ENCODE measurements at places on chromosomes 1 and 21.
A peak's percentile ranks its signal among the peaks of the same experiment; 100 is the strongest.

GRCh38 chr1:184027826-184028695 is 9.5 kb downstream of the COLGALT2 start:
- no peak for DNase-seq

DNA sequence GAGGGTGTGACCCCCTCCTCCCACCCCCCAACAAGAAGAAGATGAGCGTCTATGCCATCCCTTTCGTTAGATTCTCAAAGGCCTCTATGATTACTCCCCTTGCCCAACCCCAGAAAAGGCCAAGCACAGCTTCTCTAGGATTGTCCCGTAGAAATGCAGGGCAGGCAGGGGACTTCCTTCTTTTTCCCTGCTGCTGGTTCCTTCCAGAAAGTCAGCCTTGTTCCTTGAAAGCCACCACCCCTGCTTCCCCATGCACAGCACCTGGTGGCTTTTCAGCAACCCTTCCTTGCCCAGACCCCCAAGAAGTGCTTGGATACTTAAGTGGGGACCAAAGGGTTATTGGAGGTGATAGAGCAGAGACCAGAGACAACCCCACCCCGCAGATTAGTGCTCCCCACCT is 75.1 kb downstream of the ARHGEF10L start:
- DNase-seq = no peak

DNA sequence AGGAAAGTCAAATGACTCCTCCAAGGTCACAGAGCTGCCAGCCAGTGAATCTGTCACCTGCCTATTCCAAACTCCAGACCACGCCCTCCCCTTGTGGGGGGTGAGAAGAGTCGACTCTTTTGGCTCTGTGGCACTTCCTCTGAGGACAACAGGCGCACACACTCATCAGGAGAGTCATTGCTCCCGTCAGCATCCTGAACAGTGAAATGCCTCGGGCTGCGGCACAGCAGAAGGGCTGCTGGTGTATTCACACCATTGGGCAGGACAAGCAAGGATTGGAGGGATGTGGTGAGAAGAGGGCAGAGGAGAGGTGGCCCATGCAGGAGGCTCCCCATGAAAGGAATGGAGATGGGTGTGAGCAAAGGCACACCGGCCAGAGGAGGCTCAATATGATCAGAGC is 239.0 kb downstream of the TOMM20 start:
- DNase-seq = no peak

- no peak for DNase-seq
Measured at GRCh38 chr1:97572561-97572960, 348.3 kb downstream of the DPYD start.

- peak; percentile 83 for DNase-seq
Measured at GRCh38 chr21:38733972-38734546, 71.7 kb upstream of the ETS2 start.

GRCh38 chr1:197572169-197572568 is 203.1 kb downstream of the DENND1B start:
- no peak for DNase-seq

GRCh38 chr1:27233667-27234048 is 774 bp upstream of the WDTC1 start:
- DNase-seq = no peak

All from right kidney (tissue), 9 donors.